ENCODE measurements at places on chromosomes 1 and 21. TPM values are rescaled to one million over a fixed set of nuclear protein-coding genes. Genes with fewer than 3 reads are reported as not detected.

DNA sequence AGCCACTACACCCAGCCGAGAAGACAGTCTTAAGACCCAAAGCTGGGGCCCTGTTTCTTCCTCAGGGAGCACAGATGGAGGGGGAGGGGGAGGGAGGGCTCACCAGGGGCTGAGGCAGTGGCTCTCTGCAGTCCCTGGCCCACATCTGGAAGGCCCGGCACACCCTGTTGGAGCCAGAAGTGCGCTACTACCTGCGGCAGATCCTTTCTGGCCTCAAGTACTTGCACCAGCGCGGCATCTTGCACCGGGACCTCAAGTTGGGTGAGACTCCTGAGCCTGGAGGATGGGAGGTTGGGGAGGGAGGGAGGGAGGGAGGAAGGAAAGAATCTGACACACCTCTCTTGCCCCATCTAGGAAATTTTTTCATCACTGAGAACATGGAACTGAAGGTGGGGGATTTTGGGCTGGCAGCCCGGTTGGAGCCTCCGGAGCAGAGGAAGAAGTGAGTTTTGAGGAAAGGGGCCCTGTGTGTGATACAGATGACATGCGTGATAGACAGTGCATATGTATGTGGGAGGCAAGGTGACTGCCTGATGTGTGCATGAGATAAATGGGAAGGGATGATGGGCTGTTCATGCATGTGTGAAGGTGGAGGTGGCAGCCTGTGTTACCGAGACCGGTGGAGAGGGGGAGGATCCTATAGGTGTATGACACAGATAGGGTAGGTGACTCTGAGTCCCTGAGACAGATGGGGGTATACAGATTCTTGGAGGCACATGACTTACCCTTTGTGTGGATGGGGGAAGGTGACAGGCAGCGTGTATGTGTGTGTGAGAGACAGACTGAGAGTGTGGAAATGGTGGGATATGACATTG lies 1.5 kb downstream of the PLK3 start:
- ATAC-seq, result no peak

GRCh38 chr1:197171531-197171930 lies 25.1 kb upstream of the ASPM start:
- no peak for ATAC-seq

DNA sequence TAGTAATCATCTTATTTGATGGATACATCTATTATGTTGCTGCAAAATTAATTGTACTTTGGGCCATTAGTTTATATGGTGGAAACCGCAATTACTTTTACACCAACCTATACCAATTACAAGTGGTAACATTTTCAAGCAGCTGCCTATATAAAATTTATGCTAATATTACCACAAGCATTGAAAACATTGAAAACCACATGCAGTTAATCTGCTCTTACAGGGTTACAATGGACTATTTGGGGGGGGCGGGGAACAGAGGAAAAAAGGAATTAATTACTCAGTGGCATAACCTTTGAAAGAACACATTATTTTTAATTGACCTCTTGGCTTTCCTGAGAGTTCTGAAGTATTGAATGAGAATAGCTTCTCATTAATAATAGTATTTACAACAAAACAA lies 1793.2 kb downstream of the NCAM2 start:
- no peak for ATAC-seq

- ATAC-seq, result no peak
Measured at GRCh38 chr21:44617071-44617501, 5.2 kb downstream of the KRTAP10-8 start.

GRCh38 chr21:36097427-36098181 lies 27.8 kb downstream of the CBR1 start:
- no peak for ATAC-seq

GRCh38 chr1:160489513-160490261 lies 33.4 kb downstream of the SLAMF6 start:
- ATAC-seq, result no peak

- no peak for ATAC-seq
Measured at GRCh38 chr1:169788402-169788801, 6.3 kb downstream of the METTL18 start.

GRCh38 chr1:157411769-157412168 lies 140.5 kb downstream of the FCRL5 start:
- ATAC-seq, result no peak

- no peak for ATAC-seq
Measured at GRCh38 chr21:45607021-45607908, 36.3 kb upstream of the PCBP3 start.

The AMY2A gene
- not detected for total RNA-seq

The SH2D2A gene
- total RNA-seq, result 0.94 TPM

The VSIG8 gene
- total RNA-seq, result not detected

The CFHR1 gene
- total RNA-seq, result not detected

The PROK1 gene
- not detected for total RNA-seq

The S100A12 gene
- total RNA-seq, result 21.1 TPM

The IFI44L gene
- total RNA-seq, result 24.1 TPM

The CIART gene
- 28.3 TPM for total RNA-seq

The SLC25A24 gene
- total RNA-seq, result 27.2 TPM

The LCE3D gene
- 1.4 TPM for total RNA-seq

The ST6GALNAC5 gene
- total RNA-seq, result 23.4 TPM

The RGSL1 gene
- not detected for total RNA-seq

The WNT2B gene
- 2.8 TPM for total RNA-seq
